PC-3 (cell line): ENCODE measurements at places on chromosomes 16 and 17. TPM values are rescaled to one million over a fixed set of nuclear protein-coding genes. Genes with fewer than 3 reads are reported as not detected.

The CES3 gene
- 0.26 and 0.58 TPM in 2 replicates for total RNA-seq

DNA sequence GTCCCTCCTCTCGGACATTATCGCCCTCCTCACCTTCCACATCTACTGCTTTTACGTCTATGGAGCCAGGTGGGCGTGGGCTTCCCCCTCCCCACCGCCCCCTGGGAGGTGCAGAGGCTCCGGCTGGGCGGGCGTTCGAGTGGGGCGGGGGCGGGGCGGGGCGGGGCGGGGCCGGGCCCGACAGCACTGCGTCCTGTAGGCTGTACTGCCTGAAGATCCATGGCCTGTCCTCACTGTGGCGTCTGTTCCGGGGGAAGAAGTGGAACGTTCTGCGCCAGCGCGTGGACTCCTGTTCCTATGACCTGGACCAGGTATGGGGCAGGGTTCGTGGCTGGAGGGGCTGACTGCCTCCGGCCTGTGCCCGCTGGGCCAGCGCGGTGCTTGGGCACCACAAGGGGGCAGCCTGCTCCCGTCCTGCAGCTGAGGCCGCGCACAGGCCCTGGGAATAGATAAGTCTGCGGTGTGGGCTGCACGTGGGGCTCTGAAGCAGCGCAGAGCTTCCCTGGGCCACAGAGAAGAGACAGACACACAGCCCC lies 9.2 kb downstream of the PIGQ start:
- no peaks in the 10 kb centered on the region for H3K36me3 ChIP-seq
- H3K4me3 ChIP-seq: no peak overlapping the region
- H3K27ac ChIP-seq: no peak overlapping the region
- DNase-seq: peak; percentile 48
- no peaks in the 10 kb centered on the region for H3K4me1 ChIP-seq

DNA sequence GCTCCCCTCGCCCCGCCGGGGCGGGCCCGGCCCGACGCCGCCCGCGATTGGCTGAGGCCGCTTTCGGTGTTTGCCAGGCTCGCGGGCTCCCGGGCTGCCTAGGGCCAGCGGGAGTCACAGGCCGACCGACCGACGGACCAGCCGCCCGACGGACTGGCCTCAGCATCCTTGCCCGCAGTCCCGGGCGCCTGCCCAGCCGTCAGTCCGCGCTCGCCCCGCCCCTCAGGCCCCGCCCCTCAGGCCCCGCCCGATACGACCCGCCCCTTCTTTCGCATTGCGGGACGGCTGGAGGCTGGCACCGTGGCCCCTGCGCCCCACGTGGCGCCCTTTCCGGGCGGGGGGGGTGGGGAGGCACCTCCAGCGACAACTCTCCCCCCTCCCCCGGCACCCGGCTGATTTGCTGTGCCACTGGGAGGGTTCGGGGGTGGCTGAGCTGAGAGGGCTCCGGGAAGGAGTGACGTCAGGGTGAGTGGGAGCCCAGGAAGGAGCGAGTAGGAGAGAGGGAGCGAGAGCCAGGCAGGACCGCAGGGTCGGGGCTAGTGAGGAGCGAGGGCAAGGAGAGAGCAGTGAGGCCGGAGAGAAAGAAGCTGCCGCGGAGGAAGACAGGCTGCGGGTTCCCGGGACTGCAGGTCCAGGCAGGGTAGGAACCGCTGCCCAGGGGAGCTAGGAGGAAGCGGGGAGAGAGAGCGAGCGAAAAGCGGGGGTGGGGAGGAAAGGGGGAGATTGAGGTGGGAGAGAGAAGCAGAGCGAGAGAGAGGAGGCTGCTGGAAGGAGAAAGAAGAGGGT lies at the start of gene ASPHD1:
TSS of gene ASPHD1 (plus strand) at position 387 of the 786 bp plus-strand sequence. CDS start 484 bp downstream, outside the sequence.
- peak within 1 kb of the TSS; percentile 45 for H3K27ac ChIP-seq
- H3K4me1 ChIP-seq: peaks cover 7% of the 10 kb centered on the region; the same call in 1 of the 2 replicates
- peak; percentile 57 for DNase-seq
- no peaks in the 10 kb centered on the region for H3K36me3 ChIP-seq
- no peaks in the 10 kb centered on the region for H3K27me3 ChIP-seq

DNA sequence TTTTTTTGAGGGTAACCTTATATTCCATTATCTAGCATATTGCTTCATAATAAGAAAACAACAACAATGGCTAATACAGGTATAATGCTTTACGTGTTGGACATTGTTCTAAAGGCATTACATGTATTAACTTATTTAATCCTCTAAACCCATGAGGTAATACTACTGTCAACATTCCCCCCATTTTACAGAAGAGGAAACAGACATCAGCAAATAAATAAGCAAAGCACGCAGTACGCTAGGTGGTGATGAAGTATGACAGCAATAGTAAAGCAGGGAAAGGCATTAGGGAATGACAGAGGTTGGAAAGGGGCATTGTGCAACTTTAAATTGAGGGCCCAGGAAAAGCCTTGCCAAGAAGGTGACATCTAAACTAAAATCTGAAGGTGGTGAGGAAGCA lies 4.6 kb downstream of the ANKRD40 start:
- no peak overlapping the region for H3K27ac ChIP-seq
- no peak overlapping the region for H3K4me3 ChIP-seq
- H3K36me3 ChIP-seq: peaks cover 27% of the 10 kb centered on the region

The OTOP2 gene
- total RNA-seq: not detected in 2 replicates

The UBFD1 gene
- 69.7 and 85.3 TPM in 2 replicates for total RNA-seq

DNA sequence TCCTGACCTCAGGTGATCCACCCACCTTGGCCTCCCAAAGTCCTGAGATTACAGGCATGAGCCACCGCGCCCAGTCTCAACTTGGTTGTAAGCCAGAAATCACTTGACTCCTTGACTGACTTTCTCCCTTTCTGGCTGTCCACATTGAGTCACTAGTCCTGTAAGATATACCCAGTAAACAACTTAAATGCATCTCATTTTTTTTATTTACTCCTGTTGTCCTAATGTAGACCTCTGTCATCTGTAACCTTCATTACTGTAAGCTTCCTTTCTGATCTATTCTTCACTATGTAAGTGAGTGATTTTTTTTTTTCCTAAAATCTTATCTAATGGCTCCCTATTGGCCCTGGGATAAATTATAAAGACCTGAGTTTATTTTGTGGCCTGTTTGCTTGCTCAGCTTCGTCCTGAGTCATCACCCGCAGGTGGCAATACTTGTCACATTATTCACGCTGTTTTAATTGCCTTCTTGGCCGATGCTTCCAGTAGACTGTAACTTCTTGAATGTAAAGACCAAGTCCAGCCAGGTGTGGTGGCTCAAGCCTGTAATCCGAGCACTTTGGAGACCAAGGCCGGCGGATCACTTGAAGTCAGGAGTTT lies 41.0 kb downstream of the PAFAH1B1 start:
- H3K4me3 ChIP-seq: no peak overlapping the region
- H3K4me1 ChIP-seq: peaks cover 18% of the 10 kb centered on the region
- H3K27me3 ChIP-seq: no peaks in the 10 kb centered on the region
- peak overlapping the region; percentile 63 for H3K27ac ChIP-seq
- peak; percentile 88 for DNase-seq
- H3K36me3 ChIP-seq: peaks cover 3% of the 10 kb centered on the region; the same call in 1 of the 2 replicates

- no peaks in the 10 kb centered on the region for H3K4me1 ChIP-seq
- no peak overlapping the region for H3K4me3 ChIP-seq
- H3K27ac ChIP-seq: no peak overlapping the region
- DNase-seq: no peak
- H3K36me3 ChIP-seq: no peaks in the 10 kb centered on the region
Observed at GRCh38 chr17:292531-293382, 59.9 kb downstream of the RPH3AL start.

DNA sequence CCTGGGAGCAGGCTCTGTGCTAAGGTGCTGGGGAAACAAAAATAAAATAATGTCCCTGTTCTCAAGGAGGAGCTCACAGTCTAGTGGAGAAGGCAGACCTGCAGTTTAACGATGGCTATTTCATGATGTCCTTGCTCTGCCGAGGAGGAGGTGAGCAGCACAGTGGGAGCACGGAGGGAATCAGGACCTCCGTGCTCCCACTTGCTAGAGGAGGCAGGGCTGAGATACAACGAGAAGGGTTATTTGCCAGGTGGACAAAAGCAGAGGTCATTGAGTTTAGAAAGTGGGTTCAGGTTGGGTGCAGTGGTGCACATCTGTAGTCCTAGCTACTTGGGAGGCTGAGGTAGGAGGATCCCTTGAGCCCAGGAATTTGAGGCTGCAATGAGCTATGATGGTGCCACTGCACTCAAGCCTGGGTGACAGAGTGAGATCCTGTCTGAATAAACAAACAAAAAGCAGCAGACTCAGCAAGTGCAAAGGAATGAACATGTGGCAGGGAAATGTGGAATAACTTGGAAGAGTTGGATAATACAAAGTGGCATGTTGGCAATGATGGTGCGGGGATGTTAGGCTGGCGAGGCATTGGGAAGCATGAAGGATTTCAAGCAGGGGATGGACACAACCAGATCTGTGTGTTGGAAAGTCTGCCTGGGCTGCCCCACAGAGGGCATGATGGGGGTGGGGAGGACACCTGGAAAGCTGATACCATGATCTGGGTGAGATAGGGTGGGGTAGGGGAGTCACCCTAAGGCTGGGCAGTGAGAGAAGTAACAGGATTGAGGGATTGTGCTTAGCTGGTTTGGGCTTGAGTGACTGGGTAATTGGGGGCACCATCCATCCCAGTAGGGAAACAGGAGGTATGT lies 12.8 kb upstream of the TNS4 start:
- no peak for DNase-seq
- no peak overlapping the region for H3K4me3 ChIP-seq
- no peak overlapping the region for H3K27ac ChIP-seq
- no peaks in the 10 kb centered on the region for H3K36me3 ChIP-seq
- peaks cover 83% of the 10 kb centered on the region for H3K4me1 ChIP-seq
- no peaks in the 10 kb centered on the region for H3K27me3 ChIP-seq

The BCO1 gene
- not detected in 2 replicates for total RNA-seq

DNA sequence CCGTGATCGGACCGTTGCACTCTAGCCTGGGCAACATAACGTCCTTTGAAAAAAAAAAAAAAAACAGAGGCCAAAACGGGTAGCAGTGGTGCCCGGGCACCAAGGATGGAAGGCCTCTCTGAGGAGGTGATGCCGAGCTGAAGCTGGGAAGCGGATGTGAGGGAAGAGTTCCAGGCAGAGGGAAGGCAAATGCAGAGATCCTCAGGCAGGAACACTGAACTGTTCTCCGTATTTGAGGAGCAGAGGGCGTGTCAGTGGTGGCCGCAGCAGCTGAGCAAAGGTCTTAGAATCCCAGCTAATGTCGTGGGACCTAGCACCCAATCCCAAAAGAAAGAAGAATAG lies 656 bp upstream of the KCTD13 start:
- peak overlapping the region; percentile 62 for H3K27ac ChIP-seq
- H3K4me1 ChIP-seq: peaks cover 15% of the 10 kb centered on the region; the same call in 1 of the 2 replicates
- no peaks in the 10 kb centered on the region for H3K36me3 ChIP-seq

GRCh38 chr17:75342996-75343395 lies 53.8 kb upstream of the SLC25A19 start:
- H3K4me1 ChIP-seq: no peaks in the 10 kb centered on the region
- no peak overlapping the region for H3K4me3 ChIP-seq
- H3K27ac ChIP-seq: no peak overlapping the region
- no peaks in the 10 kb centered on the region for H3K27me3 ChIP-seq
- DNase-seq: no peak
- no peaks in the 10 kb centered on the region for H3K36me3 ChIP-seq

The NTN1 gene
- total RNA-seq: 0.12 and 0.22 TPM in 2 replicates
